ENCODE measurements at places on chromosomes 12 and 14. TPM values are rescaled to one million over a fixed set of nuclear protein-coding genes. Genes with fewer than 3 reads are reported as not detected.
A peak's percentile ranks its signal among the peaks of the same experiment; 100 is the strongest.

DNA sequence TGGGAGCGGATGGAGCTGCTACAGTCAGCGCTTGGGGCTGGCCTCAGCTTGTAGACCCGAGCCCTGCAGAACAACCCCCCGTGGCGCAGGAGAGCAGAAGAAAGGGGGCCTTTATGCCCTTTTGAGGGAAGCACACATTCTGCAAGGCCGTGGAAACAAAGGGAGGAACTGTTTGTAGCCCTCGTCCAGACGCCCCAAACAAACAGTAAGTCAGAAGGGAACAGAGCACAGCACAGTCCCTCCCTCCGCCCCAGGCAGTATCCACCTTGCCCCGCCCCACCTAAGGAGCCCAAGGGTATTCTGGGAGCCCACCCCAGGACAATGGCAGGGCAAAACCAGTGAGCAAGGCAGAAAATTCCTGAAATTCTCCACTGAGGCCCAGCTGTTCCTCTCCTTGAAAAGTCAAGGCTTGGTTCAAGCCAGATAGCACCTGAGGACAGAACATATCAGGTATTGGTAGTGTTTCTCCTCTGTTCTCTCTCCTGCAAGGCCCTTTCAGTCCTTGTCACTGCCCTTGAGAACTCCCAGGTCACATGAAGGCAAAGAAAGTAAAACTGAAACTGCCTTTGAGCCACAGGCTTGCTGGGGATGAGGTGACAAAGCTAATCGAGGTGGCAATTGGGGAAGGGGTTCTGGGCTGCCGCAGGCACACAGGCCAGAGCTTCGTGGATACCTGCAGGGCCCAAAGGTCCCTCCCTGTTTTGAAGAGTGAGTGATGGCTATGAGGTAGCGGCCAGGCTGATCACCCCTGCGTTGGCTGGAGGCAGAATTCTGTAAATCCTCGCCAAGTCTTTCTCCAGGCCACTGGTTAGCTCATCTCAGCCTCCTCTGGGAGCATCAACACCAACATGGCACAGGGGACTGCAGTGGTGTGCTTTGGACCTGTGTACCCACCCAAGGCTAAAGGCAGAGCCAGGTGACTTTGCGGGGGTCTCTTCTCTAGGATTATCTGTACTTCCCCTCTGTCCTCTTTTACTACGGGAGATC lies 499 bp downstream of the DGLUCY start:
- peak; percentile 21 for DNase-seq

DNA sequence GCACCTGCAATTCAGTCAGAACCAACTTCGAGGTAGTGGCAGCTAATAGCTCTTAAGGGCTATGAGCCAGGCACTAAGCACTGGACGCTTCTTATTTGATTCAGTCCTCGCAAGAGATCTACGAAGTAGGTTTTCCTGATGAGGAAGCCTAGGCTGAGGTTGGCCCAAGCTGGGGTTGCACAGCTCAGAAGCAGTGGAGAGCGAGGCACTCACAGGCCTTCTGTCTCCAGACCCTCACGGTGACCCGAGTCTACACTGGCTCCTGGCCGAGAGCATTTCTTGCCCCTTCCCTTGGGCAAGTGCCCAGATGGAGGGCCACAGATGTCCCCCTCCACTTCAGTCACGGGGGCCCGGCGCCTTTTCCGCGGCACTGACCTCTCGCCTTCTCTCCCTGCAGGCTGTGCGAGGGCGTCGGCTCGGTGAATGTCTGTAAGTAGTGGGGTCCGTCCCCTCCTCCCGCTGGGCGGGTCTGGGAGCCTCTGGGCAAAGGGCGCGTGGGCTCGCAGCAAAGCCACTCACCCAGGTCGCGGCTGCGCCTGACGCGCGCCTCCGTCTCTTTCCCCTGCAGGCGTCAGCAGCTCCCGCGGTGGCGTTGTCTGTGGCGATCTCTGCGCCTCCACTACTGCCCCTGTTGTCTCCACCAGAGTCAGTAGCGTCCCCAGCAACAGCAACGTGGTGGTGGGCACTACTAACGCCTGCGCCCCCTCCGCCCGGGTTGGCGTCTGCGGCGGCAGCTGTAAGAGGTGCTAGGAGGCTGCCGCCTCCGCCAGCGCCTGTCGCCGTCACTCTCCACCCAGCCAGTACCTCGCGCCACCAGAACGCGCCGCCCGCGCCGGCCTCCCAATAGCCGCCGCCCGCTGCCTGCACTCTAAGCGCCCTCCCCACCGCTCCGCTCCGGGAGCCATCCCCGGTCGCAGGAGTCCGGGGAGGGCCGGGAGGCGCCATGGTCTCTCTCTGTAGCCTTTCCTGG lies 13.1 kb downstream of the KRT83 start:
- peak; percentile 45 for DNase-seq

GRCh38 chr12:26809611-26810285 lies 23.2 kb downstream of the ITPR2 start:
- DNase-seq: no peak

GRCh38 chr12:62211510-62211909 lies 48.7 kb upstream of the USP15 start:
- DNase-seq: no peak

DNA sequence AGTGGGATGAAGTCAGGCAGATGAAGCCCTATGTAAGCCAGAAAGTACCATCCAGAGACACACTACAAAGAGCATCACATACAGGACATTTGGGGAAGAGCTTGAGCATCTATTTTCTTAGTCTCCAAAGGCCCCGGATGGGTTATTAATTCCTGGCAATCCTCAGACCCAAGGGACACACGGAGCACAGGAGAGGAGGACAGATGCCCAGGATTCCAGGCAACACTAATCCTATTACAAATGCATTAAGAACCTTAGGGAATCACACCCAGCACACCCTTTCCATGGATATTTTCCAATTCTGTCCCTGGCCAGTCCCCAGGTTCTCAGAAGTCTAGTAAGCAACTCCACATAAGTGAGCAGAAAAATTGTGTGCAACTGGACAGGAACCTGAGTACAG lies 65.9 kb downstream of the CMKLR1 start:
- DNase-seq: no peak

DNA sequence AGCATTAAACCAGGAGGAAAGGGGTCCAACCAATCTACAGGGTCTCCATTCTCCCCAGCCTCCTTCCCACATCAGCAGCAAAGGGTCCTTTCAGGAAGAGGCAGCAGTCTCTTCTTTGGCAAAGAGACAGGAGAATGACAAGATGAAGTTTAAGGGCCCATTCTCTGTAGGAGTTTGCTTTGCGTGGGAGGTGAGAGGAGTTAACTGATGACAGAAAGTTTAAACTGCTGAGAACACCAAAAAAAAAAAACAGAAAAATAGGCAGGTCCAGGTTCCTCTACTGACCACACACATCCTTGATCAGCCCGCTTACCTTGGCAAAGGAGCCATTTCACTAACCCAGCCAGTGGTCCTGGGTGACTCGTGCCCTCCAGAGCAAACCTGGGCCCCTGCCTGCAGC lies 5.7 kb downstream of the SLC6A13 start:
- no peak for DNase-seq

DNA sequence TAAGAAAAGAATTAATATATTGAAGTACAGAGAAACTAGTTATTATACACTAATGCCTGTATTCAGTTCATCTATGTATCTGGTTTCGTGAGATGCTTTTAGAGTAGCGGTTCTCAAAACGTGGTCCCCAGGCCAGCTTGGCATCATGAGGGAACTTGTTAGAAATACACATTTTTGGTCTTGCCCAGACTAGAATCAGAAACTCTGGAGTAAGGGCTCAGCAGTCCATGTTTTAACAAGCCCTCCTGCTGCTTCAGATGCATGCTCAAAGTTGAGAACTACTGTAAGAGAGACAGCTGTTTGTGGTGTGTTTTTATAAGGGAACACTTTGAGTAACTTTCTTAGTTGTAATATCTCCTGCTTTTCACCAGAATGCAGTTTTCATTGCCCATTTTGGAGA lies 18.1 kb downstream of the GPATCH2L start:
- DNase-seq: no peak

- no peak for DNase-seq
Observed at GRCh38 chr14:99689266-99690236, 5.5 kb downstream of the CYP46A1 start.

- DNase-seq: no peak
Observed at GRCh38 chr12:86349196-86349595, 93.0 kb upstream of the MGAT4C start.

- DNase-seq: no peak
Observed at GRCh38 chr12:64018524-64018923, 174.0 kb downstream of the SRGAP1 start.

GRCh38 chr12:49910331-49911212 lies 6.9 kb upstream of the FAIM2 start:
- DNase-seq: no peak

DNA sequence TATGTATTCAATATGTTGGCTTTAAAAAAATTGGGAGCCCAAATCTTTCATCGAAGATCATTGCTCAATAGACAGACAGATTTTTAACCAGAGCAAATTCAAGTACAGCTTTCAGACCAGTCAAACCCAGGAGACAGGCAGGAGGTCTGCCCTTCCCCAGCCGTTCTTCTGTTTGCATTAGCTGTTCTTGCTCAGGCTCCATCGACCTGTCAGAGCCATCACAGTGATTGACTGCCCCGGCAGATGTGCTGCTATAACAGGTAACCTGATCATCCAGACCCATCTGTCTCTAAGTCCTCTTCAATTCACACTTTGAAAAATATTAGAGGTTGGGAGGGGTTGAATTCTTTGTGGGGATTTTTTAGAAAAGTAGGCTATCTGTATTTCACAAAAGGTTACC lies 453.5 kb downstream of the FOXG1 start:
- no peak for DNase-seq

PTPRB gene
- total RNA-seq: 39.9 TPM

GARIN6 gene
- total RNA-seq: not detected

RFX4 gene
- 0.11 TPM for total RNA-seq

TEX22 gene
- 0.42 TPM for total RNA-seq

ADCY6 gene
- total RNA-seq: 144 TPM

ACSS3 gene
- 24.8 TPM for total RNA-seq

Measured in heart right ventricle (tissue), 16 donors.